ENCODE measurements at places on chromosomes 5 and 9. TPM values are rescaled to one million over a fixed set of nuclear protein-coding genes. Genes with fewer than 3 reads are reported as not detected.

- no peak for DNase-seq
Observed at GRCh38 chr5:169416583-169417196, 115.8 kb upstream of the SLIT3 start.

DNA sequence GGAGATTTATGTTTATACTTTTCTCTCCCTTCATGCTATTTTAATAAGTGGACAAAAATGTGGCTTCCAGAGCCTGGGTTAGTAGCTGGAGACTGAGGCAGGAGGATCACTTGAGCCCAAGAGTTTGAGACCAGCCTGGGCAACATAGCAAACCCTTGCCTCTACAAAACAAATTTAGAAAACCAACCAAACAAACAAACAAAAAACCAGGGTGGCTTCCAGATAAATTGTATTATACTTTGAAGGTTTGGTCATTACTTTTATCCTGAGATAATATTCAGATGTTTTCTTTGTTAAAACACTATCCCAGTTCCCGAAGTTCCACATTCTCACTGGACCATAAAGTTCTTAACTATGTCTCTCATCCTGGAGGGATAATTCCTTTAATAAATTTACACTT is 46.0 kb downstream of the ALDH1A1 start:
- DNase-seq = no peak

- DNase-seq = no peak
Observed at GRCh38 chr9:115155037-115155436, 37.1 kb upstream of the TNC start.

DNA sequence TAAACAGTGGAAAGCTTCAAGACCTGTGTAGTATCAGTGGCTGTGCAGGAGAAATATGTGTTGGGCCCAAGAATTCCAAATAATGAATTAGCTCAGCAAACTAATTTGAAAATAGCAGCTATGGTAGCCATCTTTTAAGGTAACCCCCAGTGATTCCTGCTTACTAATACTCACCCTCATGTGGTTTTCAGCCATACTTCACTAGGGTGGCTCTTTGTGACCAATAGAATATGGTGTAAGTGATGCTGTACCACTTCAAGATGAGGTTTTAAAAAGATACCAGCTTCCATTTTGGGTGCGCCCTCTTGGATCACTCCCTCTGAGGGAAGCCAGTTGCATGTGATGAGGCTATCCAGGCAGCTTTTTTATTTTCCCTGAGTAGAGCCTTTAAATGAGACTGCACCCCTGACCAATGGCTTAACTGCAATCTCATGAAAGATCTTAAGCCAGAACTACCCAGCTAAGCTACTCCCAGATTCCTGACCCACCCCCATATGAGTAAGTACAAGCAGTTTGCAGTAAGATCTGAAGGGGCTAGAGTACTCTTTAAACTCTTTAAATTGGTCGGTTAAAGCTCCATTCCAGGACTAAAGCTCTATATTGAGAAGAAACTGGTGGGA is 58.3 kb downstream of the UHRF2 start:
- no peak for DNase-seq

- no peak for DNase-seq
Observed at GRCh38 chr5:43967165-43967564, 364.2 kb downstream of the NNT start.

- DNase-seq = no peak
Observed at GRCh38 chr9:2725126-2725525, 7.8 kb downstream of the KCNV2 start.

GRCh38 chr5:135038813-135039270 is 4.8 kb upstream of the PITX1 start:
- no peak for DNase-seq

DNA sequence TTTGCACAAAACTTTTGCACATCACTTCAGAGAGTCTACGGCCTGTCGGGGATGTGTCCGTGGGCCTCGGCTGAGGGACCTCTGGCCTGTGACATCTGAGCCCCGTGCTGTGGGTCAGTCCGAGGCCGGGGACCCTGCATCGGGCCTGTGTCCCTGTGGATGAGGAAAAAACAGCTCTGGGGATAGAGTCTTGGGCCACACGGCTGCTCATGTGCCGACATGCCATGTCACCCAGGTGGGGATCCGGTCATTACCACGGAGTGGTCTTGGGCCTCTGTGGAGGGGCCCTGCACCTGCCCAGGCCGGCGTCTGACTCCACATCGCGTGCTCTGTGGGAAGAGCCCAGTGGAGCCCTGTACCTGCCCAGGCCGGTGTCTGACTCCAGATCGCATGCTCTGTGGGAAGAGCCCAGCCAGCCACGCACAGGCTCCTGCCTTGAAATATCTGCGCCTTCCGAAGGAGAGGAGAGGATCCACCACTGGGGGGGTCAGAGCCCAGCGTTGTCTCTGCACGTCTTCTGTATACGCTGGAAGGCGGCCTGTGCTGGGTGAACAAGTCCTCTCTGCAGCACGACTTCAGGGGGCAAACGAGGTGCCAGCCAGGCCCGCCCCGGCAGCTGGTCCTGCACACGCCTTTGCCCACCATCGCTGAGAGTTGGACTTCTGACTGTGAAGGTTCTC is 27.5 kb upstream of the IRX4 start:
- DNase-seq = no peak

- DNase-seq = no peak
Observed at GRCh38 chr9:131986576-131986975, 93.1 kb downstream of the MED27 start.

GRCh38 chr5:58299256-58299655 is 160.6 kb downstream of the PLK2 start:
- DNase-seq = no peak

GRCh38 chr5:107812570-107813141 is 141.9 kb upstream of the EFNA5 start:
- no peak for DNase-seq

The LIX1 gene
- 0.85 TPM for polyA plus RNA-seq

The GRIN1 gene
- 0.12 TPM for polyA plus RNA-seq

The C9orf50 gene
- 0.54 TPM for polyA plus RNA-seq

The FBP1 gene
- polyA plus RNA-seq = 21.6 TPM

The CDHR2 gene
- 0.41 TPM for polyA plus RNA-seq

The PRDM9 gene
- not detected for polyA plus RNA-seq
